ENCODE measurements at places on chromosomes 7 and 10.

DNA sequence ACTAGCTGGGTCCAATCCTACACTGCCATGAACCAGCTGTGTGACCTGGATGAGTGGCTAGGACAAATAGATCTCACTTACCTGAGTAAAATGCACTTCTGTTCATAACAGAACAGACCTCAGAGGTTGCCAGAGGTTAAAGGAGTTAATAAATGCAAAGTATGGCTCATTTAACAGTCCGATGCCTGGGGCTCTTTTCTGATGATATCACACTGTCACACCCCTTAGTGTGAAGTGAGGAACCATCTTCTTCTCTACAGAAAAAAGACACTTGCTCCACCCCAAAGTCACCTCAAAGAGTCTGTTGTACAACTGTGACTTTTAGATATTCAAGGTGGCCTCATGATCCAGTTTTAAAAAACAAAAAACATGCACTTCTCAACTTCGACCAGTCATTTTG, 21.5 kb upstream of the TARP start:
- DNase-seq, result no peak

DNA sequence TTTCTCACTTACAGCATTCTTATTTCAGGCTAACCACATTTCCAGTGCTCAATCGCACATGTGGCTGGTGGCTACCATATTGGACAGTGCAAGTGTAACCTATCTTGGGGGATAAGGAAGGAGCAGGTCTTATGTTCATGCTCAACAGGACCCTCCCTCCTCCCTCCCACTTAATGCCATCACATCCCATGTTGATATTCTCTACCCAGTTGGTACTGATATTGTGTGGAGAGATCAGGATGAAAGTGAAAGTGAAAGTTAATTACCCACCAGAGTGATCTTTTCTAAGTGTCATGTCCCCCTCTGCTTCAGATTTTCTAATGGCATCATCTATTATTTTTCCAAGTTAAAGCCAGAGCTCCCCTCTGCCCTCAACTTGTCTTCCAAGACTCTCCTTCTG, 91.6 kb downstream of the BMPER start:
- no peak for DNase-seq

DNA sequence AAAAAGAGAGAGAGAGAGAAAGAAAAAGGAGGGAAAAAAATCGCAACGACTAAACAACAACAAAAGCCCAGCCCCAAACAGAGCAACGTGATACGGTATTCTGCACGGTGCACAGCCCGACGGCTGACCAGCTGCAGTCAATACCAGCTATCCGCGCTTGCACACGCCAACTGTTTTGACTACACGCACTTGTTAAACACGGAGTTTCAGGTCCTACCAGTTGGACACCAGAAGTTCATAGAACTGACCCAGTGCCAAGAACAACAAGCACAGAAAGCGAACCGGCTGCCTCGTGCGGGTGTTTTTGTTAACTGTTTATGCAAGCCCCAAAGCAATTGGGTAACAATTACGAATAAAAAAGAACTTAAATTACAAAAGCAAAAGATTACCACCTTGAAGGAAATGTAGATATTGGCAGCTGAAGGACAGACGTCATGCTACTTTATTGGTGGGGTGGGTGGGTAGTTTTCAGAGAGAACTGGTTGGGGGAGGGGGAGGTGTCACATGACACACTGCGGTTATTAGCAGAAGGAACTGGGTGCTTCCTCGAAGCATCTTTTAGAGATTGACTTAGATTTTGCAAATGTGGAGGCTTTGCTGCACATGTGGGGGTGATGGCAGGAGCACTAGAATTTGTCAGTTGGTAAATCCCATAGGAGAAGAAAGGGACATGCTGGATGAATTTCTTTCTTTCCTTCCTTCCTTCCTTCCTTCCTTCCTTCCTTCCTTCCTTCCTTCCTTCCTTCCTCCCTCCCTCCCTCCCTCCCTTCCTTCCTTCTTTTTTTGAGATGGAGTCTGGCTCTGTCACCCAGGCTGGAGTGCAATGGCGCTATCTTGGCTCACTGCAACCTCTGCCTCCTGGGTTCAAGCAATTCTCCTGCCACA, 110.6 kb upstream of the EFCAB10 start:
- DNase-seq, result peak; percentile 47

GRCh38 chr10:30462513-30462912, 28.5 kb downstream of the MAP3K8 start:
- DNase-seq, result no peak

- DNase-seq, result no peak
These were observed 19.6 kb upstream of the ADAM12 start for GRCh38 chr10:126407831-126408230.

GRCh38 chr10:83816942-83817341, 322.4 kb upstream of the GHITM start:
- DNase-seq, result no peak

GRCh38 chr10:26863351-26864076, 2.8 kb upstream of the ABI1 start:
- DNase-seq, result no peak

GRCh38 chr10:4083509-4084003, 298.5 kb upstream of the KLF6 start:
- DNase-seq, result no peak

- DNase-seq, result no peak
These were observed 77.8 kb downstream of the PAX2 start for GRCh38 chr10:100823194-100823593.

DNA sequence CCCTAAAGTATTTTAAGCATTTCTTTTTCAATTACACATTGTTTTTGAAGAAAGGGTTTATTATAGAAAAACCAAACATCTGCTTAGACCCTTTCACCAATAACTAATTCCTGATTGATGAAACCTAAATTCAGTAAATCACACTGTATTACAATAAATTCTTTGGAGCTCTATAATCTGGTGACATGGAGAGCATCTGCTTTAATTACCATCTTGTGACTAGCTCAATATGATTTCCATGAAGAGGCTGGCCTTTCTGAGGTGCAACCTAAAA, 9.7 kb downstream of the HYCC1 start:
- peak; percentile 42 for DNase-seq

DNA sequence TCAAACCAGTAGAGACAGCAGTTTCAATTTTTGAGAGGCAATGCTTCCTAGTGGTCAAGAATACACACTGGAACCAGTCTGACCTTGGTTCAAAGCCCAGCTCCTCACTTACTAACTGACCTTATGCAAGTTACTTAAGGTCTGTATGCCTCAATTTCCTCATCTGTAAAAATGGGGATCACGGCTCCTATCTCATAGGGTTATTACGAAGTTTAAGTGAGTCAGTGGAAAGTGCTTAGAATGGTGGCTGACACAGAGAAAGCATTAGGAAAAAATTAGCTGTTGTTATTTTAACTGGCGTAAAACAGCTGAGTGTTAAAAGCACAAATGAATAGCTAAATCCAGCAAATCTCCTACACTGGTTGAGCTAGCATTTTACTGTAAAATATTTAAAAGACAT, 162.4 kb upstream of the LAMB4 start:
- DNase-seq, result no peak

DNA sequence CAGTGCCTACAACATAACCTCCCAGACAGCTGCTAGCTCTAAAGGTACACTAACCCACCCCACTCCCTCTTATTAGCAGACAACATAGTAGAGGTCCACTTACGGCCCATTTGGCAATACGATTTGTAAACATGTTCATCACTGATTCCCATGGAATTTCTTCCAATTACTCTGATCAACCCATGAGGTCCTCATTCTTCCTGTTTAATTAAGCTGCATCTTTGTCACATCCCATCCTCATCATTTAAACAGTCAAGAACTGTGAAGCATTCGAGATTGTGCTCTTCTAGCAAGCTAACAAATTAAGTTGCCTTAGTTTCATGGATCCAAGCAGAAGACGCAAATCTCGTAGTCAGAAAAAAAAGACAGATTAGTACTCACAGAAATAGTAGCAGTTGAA, 622.2 kb upstream of the VSTM2A start:
- no peak for DNase-seq

DNA sequence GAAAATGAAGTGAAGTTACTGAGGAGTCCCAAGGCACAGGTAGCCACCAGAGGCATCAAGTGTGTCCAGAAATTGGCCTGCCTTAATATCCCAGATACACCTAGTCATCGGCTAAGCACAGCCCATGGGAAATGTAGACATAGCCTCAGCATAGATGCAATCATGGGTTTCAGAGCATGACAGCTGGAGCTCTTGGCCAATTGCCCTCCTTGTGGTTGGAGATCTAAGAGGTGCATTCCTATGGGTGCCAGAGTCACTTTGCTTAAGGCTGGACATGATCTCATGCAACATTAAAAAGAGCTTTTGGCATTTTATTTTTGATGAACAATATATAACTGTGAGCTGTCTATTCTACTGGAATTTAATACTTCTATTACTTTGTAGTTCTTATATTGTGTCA, 758.0 kb upstream of the LRRTM3 start:
- peak; percentile 26 for DNase-seq

DNA sequence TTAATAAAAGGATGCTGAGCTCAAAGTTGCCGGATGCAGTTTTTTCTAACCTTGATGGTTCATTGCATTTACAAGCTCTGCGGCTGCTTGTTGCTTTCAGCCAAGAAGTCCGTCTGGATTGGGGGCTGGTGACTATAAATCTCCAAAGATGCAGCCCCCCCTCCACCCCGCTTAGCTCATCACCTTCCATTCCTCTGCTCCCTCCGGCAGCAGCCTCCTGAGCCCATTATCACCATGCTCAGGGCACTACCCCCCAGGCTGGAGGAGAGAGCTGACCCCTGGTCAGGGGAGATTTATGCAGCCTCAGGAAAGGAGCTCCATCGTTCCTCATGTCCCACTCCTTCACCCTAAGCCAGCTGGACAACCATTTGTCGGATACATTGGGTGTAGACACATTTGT, 55.3 kb upstream of the ZRANB1 start:
- DNase-seq, result no peak

GRCh38 chr10:86556532-86556931, 34.9 kb upstream of the WAPL start:
- DNase-seq, result no peak

DNA sequence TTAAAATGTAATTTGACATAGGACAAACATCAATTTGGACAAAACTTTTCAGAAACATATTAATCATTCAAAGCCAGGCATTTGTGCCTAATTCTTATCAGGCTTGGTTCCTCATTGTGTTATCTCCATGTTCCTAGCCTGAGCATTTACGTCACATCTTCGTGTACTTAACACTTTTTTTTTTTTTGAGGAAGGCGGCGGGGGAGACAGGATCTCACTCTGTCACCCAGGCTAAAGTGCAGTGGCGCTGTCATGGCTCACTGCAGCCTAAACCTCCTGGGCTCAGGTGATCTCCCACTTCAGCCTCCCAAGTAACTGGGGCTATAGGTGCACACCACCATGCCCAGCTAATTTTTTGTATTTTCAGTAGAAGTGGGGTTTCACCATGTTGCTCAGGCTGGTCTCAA, 19.8 kb downstream of the HNRNPA2B1 start:
- no peak for DNase-seq

DNA sequence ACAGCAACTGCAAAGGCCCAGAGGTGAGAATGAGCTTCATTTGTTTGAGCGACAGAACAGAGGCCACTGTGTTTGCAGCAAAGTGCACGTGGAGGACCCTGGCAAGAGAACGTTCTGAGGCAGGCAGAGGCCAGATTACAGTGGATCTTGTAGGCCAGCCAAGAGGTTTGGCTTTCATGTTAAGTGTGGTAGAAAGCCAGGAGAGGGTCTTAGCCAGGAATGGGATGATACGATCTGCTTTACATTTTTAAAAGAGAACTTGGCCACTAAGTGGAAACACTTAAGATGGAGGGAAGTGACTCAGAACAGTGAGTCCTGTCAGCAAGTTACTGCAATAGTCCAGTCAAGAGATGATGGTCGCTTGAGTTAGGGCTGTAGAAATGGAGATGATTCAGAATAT, 4.6 kb downstream of the CCDC136 start:
- peak; percentile 92 for DNase-seq

GRCh38 chr7:138233189-138233588, 156.9 kb downstream of the AKR1D1 start:
- no peak for DNase-seq

DNA sequence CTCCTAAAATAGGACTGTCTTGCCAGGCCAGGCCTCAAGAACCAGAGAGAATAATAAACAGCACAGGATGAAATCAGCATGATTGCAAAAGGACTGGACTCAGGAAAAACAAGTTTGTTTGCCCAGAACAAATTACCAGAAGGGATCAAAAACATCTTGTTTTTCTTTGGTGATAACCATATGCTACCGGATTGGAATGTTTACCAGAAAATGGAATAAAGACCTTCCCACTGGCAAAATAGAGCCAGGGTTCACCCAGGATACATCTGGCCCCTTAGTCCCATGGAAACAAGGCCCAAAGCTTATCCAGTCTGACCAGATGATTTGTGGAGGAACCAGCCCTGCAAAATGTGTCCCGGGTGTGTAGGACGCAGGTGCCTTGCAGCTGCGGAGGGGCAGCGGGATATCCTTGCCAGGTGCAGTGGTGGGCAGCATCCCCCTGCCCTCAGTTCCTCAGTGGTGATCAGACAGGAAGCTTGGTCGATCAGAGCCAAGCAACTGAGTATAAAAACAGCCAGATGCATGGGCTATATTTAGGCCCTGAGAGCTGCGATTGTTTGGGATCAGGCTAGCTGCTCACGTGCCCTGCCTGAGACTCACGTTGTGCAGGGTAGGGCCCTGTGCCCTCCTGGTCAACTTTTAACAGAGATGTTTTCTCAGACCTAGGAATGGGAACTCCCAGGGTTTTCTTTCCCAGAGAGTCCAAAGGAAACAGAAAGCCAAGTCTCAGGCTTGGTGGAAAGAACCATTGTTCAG, 4.6 kb upstream of the ZNF22 start:
- no peak for DNase-seq

DNA sequence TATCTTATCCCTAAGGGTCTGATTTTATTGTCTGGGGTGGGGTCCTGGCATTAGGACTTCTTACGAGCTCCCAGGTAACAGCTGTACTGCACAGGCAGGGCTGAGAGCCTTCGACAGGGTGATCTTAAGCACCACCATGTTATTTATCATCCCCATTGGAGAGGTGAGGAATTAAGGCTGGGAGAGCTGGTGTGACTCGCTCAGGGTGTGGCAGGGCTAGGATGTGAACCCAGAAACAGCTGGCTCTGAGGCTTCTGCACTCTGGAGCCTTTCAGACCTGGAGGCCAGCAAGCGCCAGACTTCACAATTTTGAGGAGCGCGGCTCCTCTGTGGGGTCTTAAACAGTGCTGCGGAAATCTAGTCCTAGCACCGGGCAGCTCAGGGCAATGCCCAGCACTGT, 27.4 kb upstream of the NDST2 start:
- no peak for DNase-seq
